ENCODE measurements at places on chromosomes 2 and 18. TPM values are rescaled to one million over a fixed set of nuclear protein-coding genes. Genes with fewer than 3 reads are reported as not detected.

DNA sequence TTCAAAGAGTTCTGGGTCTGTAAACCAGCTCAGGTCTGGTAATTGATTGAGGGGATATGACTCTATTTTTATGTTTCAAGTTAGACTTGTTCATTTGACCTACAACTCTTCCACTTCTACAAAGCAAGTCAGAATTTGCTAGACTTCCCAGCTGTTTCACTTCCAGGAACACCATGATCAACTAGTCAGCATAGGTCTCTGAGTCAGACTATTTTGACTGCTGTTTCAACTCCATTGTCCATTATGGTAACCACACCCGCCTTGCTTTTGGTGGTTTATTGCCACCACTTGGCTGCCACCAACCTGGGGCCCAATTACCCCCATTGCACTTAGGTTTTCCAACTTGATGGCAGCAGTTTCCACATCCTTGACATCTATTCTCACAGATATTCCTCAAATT lies 116.6 kb downstream of the LAMA3 start:
- no peaks in the 10 kb centered on the region for H3K36me3 ChIP-seq
- H3K4me1 ChIP-seq, result no peaks in the 10 kb centered on the region
- no peak overlapping the region for H3K27ac ChIP-seq
- DNase-seq, result no peak
- no peaks in the 10 kb centered on the region for H3K27me3 ChIP-seq

- H3K4me3 ChIP-seq, result no peak overlapping the region
- peaks cover 3% of the 10 kb centered on the region for H3K4me1 ChIP-seq
- H3K27me3 ChIP-seq, result no peaks in the 10 kb centered on the region
- peaks cover 20% of the 10 kb centered on the region for H3K36me3 ChIP-seq
- no peak for DNase-seq
- no peak overlapping the region for H3K27ac ChIP-seq
Measured at GRCh38 chr18:55235094-55235461, 275.8 kb upstream of the CCDC68 start.

DNA sequence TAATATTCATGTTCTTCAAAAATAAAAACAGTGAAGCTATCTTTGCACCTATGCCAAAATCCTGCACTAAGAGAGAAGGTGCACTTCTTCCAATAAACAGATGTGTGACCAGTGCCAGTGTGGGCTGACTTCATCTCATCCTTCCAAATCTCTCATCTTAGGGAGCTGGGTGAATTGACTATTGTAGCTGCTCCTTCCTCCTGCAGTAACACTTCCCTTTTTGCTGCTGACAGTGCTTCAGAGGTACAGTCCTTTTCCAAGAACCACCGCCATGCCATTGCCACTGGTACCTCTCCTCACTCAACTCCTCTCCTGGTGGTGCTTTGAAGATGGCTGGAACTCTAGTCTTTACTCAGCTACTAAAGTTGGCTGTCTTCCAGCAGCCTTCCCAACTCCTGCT lies 42.1 kb upstream of the ARHGAP25 start:
- DNase-seq, result no peak
- peaks cover 5% of the 10 kb centered on the region for H3K4me1 ChIP-seq
- no peak overlapping the region for H3K27ac ChIP-seq
- H3K27me3 ChIP-seq, result no peaks in the 10 kb centered on the region
- H3K36me3 ChIP-seq, result no peaks in the 10 kb centered on the region

Gene CGREF1
- not detected for total RNA-seq

Gene ARHGAP15
- not detected for total RNA-seq

DNA sequence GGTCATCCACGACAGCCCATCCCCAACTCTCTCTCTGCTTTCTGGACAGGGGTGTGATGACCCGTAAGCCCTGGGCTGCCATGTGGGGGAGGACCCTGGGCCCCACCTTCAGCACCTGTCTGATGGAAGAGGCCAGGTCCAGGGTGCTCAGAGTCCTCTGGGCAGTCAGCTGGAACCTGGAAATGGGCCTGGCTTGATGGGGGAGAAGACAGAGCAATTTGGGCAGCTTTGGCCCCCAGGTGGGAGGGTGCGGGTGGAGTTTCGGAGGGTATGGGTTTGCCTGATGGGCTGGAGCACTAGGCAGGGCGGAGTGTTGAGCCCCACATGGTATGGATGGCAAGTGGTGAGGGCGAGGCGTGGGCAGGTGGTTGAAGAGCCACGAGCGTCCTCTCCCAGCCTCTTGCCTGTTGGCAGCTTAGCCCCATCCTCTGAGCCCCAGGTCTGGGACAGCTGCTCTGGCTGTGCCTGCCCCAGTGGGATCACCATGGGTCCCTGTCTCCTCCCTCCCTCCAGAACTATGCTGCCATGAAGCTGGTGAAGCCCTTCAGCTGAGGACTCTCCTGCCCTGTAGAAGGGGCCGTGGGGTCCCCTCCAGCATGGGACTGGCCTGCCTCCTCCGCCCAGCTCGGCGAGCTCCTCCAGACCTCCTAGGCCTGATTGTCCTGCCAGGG lies 232.7 kb downstream of the DYSF start:
- no peak overlapping the region for H3K27ac ChIP-seq
- H3K4me1 ChIP-seq, result peaks cover 44% of the 10 kb centered on the region
- DNase-seq, result no peak
- H3K36me3 ChIP-seq, result peaks cover 81% of the 10 kb centered on the region

GRCh38 chr2:149552226-149552625 lies 35.3 kb downstream of the MMADHC start:
- no peaks in the 10 kb centered on the region for H3K4me1 ChIP-seq
- no peaks in the 10 kb centered on the region for H3K27me3 ChIP-seq
- no peaks in the 10 kb centered on the region for H3K36me3 ChIP-seq
- H3K27ac ChIP-seq, result no peak overlapping the region
- DNase-seq, result no peak

Gene ADD2
- 54.0 TPM for total RNA-seq

Data from endothelial cell (in vitro differentiated cells).